GM06990 (cell line): ENCODE measurements at places on chromosomes 7 and 10.
A peak's percentile ranks its signal among the peaks of the same experiment; 100 is the strongest.

DNA sequence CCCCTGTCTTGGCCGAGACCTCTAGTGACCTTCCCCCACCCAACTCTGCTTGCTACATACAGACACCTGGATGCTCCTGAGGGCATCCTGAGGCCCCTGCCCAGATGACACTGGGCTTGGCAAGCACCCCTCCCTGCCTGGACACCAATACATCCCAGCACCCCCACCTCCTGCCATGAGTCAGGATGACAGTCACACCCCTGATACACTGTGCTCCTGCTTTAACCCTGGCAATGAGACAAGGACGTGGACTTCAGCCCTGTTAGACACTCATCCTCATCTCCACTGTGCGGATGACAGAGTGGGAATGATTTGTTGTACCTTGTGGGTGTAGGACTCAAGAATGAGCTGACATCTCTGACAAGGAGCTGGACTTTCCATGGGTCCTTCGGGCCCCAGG is 186.3 kb upstream of the ADCY1 start:
- DNase-seq = no peak

DNA sequence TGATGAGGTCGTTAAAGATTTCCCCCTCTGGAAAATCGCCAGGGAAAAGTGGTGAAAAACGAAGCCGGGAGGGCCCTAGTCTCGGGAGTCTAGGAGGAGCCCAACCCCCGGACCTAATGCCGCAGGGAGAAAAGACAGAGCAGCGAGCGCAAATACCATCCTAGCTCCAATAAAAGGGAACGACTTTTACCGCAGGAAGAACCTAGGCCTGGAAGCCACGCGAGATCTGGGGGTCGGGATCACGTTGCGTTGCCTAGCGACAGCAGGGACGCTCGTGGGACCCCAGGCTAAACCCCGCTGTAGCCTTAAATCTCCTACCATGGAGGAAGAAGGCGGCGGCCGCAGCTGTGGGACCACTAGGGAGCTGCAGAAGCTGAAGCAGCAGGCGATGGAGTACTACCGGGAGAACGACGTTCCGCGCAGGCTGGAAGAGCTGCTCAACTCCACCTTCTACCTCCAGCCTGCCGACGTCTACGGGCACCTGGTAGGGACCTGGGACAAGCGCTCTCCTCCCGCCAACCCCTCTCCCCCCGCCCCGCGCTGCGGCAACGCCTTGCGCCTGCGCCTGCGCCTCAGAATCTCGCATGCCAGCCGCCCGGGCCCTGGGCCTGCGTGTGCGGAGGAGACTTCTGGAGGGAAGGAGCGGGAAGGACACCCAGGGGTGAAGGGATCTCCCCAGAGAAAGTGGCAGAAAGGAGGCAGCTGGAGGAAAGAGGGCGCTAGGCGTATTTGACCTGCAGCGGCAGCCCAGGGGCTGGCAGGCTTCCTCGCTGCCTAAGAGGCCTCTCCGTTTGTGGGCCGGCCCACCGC is at the start of gene ENO4:
Gene ENO4 (plus strand): TSS at position 252 of the 810 bp plus-strand sequence. CDS start 68 bp downstream, at position 320.
- peak; percentile 80 for DNase-seq

GRCh38 chr7:15481132-15481531 is 80.7 kb downstream of the AGMO start:
- DNase-seq = no peak

- DNase-seq = peak; percentile 66
Measured at GRCh38 chr10:102117391-102118159, 2.6 kb downstream of the LDB1 start.

DNA sequence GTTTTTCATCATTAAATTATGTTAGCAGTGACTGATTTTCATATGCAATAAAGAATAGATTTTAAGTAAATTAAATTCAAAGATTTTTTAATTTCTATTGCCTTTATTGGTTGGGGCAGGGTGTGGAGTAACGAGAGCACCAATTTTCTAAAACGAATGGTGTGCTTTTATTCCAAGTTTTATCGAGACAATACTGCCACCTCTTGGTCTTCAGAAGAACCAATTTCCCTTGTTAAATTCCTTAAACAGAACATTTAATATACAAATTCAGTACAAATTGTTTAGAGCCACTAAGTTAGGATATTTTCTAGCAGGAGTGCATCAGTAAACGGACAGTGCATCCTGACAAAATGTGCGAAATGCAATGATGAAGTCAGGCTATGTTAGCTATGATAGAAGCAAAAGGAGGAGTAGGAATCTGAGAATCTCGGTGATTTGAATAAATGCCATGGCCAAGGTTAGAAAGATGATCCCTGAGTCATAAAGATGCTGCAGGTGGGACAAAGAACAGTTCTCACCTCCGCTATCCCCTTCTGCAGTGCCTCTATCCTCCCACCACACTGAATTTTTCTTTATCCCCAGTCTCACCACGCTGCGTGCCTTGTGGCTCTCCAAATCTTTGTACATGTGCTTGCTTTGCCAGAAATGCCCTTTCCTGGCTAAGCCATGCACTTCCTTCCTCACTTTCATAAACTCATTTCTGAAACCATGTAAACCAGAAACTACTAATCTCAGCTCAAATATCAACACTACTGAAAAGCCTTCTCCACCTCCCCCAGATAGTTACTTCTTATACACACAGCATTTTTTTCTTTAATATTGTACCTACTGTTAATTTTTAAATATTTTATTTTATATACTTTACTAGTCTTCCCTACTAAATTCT is 31.9 kb upstream of the AGBL3 start:
- DNase-seq = no peak
